ENCODE measurements at places on chromosomes 5 and 9.

GRCh38 chr9:136628268-136628667 lies 34.4 kb upstream of the EGFL7 start:
- no peak for DNase-seq

GRCh38 chr5:36897616-36898015 lies 21.0 kb downstream of the NIPBL start:
- no peak for DNase-seq

DNA sequence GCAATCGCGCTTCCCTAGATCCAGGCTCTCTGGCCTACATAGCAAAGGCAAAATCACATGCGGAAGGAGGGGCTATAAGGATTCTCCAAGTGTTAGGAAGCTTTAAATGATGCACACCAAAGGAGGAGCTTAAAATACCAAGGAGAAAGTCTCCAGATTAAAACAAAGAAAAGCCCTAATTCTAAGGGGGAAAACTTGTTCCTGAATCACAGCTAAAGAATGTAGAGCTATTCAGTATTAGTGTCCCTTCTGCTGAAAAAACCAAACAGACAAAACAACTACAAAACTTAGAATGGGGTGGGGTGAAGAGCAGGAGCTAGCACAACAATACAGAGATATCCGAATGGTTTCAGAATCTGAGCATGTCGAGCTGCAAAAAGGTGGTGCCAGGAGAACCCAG lies 213.7 kb downstream of the DCP2 start:
- DNase-seq: no peak

DNA sequence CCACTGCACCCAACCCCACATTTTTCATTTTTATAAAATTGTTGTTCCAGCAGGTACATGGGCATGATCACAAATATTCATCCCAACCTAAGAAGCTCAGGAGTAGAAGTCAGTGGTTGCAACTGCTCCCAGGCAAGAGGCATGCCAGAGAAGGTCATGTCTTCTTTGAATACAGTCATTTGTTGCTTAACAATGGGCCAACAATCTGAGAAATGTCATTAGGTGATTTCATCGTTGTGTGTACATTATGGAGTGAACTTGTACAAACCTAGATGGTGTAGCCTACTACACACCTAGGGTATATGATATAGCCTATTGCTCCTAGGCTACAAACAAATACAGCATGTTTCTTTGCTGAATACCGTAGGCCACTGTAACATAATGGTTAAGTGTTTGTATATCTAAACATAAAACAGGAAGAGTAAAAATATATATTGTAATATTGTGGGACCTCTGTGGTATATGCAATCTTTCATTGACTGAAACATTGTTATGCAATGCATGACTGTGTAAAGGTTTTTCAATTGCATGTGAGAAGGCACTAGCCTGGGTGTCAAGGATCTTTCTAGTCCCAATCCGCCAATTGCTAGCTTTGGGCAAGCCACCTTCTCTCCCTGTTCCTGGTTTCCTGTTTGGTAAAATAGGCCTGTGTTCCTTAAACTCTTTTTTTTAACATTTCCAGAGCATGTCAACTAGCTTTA lies 27.6 kb downstream of the ATP10B start:
- DNase-seq: no peak

GRCh38 chr5:145797336-145797735 lies 37.8 kb downstream of the PRELID2 start:
- DNase-seq: no peak

Data from NCI-H1092 treated with DMSO at 0.1 percent for 48 hours (cell line).